ENCODE measurements at places on chromosomes 13 and 19.
A peak's percentile ranks its signal among the peaks of the same experiment; 100 is the strongest.

- DNase-seq: no peak
These were observed 304.4 kb downstream of the DCLK1 start for GRCh38 chr13:35826626-35827254.

GRCh38 chr13:95787356-95788099 is 110.6 kb downstream of the DNAJC3 start:
- no peak for DNase-seq

GRCh38 chr13:29550430-29550988 is 45.0 kb downstream of the SLC7A1 start:
- DNase-seq: no peak

DNA sequence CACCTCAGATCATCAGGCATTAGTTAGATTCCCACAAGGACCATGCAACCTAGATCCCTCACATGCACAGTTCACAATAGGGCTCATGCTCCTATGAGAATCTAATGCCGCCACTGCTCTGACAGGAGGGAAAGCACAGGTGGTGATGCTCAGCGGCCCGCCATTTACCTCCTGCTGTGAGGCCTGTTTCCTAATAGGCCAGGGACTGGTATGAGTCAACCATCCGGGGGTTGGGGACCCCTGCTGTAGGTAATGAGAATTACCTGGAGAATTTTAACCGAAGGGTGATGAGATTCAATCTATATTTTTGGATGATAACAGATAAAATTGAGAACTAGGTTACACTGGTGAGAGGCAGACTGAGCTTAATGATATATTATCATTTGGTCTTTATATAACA is 101.4 kb downstream of the LACC1 start:
- no peak for DNase-seq

- peak; percentile 91 for DNase-seq
These were observed 17.3 kb downstream of the UPF1 start for GRCh38 chr19:18848878-18849661.

GRCh38 chr19:28228854-28229253 is 984.1 kb downstream of the UQCRFS1 start:
- DNase-seq: no peak

GRCh38 chr19:53912653-53913052 is 3.6 kb downstream of the CACNG7 start:
- DNase-seq: no peak

- no peak for DNase-seq
These were observed 109.5 kb upstream of the MIR17HG start for GRCh38 chr13:91238036-91238435.

GRCh38 chr13:48508011-48508410 is 24.9 kb downstream of the RCBTB2 start:
- no peak for DNase-seq

DNA sequence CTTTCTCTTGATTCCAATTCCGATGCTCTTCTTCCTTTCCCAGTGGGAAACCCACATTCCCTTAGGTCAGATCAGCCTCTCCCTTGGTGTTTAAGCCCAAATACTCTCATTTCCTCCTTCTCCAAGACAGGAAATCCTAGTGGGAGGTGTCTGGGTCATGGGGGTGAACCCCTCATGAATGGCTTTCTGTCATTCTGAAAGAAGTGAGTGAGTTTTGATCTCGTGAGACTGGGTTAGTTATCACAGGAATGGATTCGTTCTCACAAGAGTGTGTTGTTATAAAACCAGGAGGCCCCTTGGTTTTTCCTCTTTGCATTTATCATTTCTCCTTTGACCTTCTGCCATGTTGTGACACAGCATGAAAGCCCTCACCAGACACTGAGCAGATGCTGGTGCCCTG is 76.2 kb upstream of the MTIF3 start:
- no peak for DNase-seq

- DNase-seq: no peak
These were observed 12.3 kb downstream of the ZNF585A start for GRCh38 chr19:37160153-37160552.

GRCh38 chr19:9916719-9917118 is 19.6 kb downstream of the OLFM2 start:
- no peak for DNase-seq

- no peak for DNase-seq
These were observed 11.3 kb downstream of the STARD13 start for GRCh38 chr13:33274264-33274663.

- DNase-seq: peak; percentile 44
These were observed 11.4 kb upstream of the CD22 start for GRCh38 chr19:35317464-35318043.

DNA sequence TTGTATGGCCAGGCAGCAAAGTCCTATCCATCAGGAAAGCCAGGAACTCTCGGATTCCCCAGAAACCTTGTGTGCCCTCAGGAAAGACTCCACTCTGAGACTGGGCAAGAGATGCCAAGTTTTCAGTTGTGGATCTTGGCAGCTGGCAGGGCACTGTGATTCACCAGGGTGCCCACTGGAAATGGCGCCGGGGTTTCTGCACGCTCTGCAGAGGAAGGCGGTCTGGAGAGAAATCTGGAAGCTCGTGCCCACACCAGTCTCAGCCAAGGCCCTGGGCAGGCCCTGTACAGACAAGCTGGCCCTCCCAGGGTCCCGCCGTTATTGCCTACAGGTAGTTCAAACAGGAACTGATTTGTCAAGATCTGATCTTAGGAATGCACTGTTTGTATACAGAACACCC is 4.9 kb downstream of the NAPA start:
- DNase-seq: peak; percentile 92

GRCh38 chr13:101272886-101273285 is 143.4 kb downstream of the NALCN start:
- DNase-seq: no peak

DNA sequence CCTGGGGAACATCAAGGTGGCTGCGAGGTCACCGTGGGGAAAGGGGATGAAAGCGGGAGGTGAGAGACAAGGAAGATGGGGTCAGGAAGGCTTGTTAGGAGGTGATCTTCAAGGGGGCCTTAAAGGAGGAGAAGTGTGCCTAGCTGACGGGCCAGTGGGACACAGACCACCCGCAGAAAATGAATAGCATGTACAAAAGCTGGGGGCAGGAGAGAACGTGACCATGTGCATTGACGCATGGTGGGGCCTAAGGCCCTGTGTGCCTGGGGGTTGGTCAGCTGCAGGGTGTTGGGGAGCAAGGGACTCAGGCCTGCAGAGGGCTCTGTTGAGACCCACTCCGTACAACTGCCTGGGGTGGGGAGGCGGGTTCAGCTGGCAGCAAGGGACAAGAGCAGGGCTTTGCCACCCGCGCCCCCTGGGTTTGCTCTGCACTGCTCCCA is 5.9 kb downstream of the RAB8A start:
- DNase-seq: no peak

- DNase-seq: no peak
These were observed 467.9 kb downstream of the SLITRK1 start for GRCh38 chr13:83414393-83414792.

Measured in tibial artery (tissue), 4 donors.